ENCODE measurements at places on chromosomes 1 and 21. TPM values are rescaled to one million over a fixed set of nuclear protein-coding genes. Genes with fewer than 3 reads are reported as not detected.

Gene CACNA1S
- total RNA-seq: not detected

Gene MAP1LC3C
- not detected for total RNA-seq

Gene OR2T35
- total RNA-seq: not detected

Gene GPA33
- 0.20 TPM for total RNA-seq

Gene ASAP3
- 16.7 TPM for total RNA-seq

Gene CA6
- not detected for total RNA-seq

DNA sequence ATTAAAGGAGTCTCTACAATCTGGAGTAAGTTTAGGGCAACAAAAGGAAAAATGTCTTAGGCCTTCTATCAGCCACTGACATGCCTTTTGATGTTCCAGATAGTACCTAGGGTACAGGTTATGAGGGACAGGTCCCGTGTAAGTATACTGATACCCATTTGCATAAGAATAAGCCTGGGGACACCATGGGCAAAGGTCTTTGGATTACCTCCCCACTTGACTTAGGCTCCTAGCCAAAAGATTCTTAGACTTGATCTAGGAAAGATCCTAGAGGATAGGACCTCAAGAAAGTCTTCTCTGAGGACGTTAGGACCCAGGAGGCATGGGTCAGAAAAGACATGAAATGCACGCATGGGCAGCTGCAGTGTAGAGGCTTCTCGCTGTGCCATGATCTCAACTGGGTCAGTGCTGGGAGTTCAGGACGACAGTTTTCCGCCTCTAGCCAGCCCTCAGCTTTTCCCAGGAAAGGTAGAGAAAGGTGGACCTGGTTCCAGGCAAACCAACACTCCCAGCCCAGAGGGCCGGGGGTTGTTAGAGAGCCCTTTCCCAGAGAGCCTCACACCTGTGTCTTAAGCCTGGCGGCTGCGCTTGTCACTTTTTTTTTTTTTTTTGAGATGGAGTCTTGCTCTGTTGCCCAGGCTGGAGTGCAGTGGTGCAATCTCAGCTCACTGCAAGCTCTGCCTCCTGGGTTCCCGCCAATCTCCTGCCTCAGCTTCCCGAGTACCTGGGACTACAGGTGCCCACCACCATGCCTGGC, 26.6 kb downstream of the MSTO1 start:
- peak; percentile 46 for DNase-seq

DNA sequence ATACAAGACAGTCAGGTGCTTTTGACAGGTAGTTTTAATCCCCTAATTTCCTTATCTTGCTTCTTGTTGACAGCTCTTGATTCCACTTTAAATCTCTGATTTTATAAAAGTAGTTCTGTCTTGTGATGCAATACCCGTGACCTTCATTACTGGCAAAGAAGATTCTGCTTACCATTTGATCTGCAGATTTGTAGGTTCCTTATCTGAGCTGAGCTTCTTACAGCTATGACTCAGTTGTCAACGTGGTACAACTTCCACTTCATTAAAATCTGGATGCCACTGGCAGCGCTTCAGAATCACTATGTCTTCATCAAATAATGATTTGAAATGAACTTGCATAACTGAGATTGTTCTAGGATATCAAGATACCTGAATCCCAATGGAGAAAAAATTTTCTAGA, 543.6 kb upstream of the B3GALT2 start:
- no peak for DNase-seq

GRCh38 chr1:26027716-26028489, 6.3 kb downstream of the EXTL1 start:
- DNase-seq: no peak

DNA sequence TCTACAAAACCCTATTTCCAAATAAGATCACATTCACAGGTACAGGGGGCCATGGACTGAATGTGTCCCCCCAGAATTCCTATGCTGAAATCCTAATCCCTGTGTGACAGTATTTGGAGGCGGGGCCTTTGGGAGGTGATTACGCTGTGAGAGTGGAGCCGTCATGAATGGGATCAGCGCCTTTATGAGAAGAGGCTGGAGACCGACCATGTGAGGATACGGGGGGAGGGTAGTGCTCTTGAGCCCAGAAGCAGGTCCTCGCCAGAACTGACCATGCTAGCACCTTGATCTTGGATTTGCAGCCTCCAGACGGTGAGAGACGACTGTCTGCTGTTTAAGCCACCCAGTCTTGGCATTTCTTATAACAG, 23.8 kb upstream of the KIF26B start:
- DNase-seq: no peak

DNA sequence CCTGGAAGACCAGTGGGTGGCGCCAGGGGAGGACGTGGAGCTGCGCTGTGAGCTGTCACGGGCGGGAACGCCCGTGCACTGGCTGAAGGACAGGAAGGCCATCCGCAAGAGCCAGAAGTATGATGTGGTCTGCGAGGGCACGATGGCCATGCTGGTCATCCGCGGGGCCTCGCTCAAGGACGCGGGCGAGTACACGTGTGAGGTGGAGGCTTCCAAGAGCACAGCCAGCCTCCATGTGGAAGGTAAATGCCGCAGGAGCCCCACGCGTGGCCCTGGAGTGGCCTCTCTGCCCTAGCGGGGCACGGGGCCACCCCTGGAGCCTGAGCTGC, 75.2 kb downstream of the OBSCN start:
- no peak for DNase-seq

Data from left lobe of liver (tissue), 2 donors.